NB4 (cell line): ENCODE measurements at places on chromosomes 13 and 19.

- DNase-seq = no peak
Observed at GRCh38 chr19:49382639-49383038, 5.4 kb upstream of the KASH5 start.

GRCh38 chr19:34428549-34429285 lies 536 bp downstream of the UBA2 start:
- peak; percentile 31 for DNase-seq

GRCh38 chr19:14342809-14343208 lies 38.4 kb upstream of the ADGRE5 start:
- no peak for DNase-seq

GRCh38 chr19:33300009-33300893 lies 2.1 kb downstream of the CEBPA start:
- peak; percentile 43 for DNase-seq

- DNase-seq = no peak
Observed at GRCh38 chr13:34751492-34751891, 190.6 kb upstream of the NBEA start.

DNA sequence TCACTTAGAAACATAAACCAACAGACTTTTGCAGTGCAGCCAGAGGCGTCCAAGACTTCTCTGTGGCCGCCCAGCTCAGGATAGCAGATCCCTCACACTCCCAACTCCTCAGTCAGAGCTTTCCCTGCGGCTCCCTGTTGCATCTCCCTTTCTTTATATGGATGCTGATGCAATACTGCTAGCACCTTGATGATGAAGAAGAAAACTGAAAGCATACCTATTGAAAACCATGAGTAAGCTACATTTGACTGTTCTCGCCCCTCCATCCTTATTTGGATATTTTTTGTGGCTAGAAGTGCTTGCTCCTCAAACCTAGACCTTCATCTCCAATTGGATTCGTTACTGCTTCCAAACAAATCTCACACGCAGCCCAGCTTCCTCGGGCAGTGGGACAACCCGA lies 57.3 kb upstream of the UBL3 start:
- no peak for DNase-seq

DNA sequence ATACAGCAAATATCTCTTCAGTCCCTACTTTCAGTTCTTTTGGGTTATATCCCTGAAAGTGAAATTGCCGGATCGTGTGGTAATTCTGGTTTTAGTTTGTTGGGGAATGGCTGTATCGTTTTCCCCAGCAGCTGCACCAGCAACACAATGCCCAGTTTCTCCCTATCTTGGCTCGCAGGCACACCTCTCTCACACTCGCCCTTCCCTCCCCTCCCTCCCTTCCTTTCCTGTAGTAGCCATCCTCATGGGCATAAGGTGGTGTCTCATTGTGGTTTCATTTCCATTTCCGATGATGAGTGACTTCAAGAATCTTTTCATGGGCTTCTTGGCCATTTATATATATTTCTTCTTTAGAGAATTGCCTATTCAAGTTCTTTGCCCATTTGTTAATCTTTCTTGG lies 8.6 kb upstream of the GPR18 start:
- no peak for DNase-seq
